ENCODE measurements at places on chromosomes 16 and 17.

DNA sequence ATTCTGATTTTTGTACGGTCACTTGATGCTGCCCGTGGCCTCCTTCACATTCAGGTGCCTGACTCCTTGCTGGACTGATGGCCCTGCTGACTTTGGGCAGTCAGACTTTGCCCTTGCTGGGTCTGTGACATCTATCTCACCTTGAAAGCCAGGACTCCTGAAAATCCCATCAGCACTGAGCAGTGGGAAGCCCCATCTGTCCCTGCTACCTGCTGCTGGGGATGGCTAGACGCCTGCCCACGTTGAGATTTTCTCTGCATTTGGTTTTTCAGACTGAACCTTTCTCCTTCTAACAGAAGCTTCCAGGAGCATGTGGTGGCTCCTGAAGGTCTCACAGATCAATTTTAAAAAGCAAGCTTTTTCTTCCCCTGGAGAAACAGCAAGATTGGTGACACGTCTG, 10.2 kb upstream of the ZNF18 start:
- DNase-seq: no peak

- peak; percentile 80 for DNase-seq
These were observed 13.1 kb upstream of the SREBF1 start for GRCh38 chr17:17849845-17850373.

GRCh38 chr17:17510456-17511292, 14.5 kb upstream of the RASD1 start:
- no peak for DNase-seq

DNA sequence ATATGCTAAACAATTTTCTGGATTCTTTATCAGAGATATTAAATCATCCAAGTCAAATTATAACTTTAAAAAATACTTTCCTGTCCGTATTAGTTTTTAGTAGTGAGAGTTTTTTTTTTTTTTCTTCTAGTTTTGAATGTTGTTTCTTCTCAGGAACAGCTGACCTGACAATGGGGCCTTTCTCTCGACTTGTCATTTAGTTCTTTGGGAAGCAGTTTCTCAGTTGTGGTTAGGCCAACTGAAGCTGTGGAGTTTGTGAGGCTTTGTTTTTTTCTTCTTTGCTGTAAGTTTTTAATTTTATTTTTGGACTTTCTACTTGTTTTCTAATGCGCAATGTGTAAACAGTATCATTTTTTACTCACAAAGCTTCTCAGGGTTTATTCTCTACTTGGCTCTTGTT, 140.8 kb downstream of the FTO start:
- no peak for DNase-seq

DNA sequence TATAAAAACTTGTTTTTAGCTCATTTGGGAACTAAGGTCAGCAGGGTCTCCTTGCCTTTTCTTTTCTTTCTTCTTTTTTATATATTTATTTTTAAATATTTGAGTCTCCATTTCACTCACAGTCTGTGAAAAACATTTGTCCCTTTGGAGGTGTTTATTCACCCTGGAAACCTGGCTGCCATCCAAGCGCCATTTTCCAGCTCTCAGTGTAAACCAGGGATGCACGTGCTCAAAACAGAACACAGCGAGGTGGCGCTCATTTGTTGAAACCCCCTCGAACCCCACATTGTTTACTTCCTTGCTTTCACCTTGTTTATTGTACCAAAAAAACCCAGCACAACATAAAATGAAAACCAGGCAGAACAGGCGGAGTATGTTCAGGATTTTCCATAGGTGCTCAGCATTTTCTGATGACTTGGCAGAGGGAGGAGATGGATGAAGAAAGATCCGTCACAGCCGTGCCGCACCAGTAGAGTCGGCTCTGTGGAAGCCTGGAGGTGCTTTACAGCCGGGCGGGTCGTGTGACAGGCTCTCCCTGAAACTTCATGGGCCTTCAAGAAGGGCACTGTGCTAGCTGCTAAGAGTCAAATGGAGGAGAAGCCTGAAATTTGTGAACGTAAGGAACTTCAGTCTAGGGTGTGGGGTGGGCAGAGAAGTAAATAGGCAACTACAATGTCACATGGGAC, 284.4 kb downstream of the FOXL1 start:
- DNase-seq: no peak

GRCh38 chr17:58324409-58325288, 3.9 kb downstream of the TSPOAP1 start:
- DNase-seq: no peak

DNA sequence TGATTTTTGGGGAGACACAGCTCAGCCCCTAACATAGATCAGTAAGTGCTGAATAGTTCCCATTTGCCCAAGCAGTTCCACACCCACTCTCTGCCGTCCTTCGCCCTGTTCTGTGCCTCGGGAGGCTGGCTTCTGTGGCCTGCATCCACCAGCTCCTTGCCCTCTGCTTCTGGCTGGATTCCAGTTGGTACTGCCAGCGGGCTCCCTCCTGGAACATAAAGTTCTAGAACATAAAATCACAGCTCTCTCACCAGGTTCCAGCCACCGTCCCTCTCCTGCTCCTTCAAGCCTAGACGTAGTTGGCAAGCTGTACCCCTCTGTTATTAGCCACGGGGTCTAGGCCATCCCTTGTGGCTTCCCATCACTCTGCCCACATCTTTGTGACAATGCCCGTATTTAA, 3.9 kb upstream of the MRPS23 start:
- no peak for DNase-seq

DNA sequence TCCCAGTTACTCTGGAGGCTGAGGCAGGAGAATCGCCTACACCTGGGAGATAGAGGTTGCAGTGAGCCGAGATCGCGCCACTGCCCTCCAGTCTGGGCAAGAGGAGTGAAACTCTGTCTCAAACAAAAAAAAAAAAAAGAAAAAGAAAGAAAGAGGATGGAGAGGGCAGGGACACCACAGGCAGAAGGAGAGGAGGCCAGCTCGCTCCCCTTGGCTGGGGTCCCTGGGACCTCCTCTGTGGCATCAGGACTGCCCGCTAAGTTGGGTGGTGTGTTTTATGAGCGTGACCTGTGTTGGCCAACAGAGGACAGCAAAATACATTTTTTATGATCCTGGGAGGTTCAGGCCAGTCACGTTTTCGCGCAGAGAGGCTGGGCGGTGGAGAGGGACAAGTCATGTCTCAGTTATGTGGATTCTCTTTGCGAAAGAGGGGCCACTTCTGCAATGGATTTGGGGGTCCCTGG, 229.6 kb downstream of the MRTFB start:
- no peak for DNase-seq

- DNase-seq: no peak
These were observed at the start of gene GALR2 for GRCh38 chr17:76074390-76075363. Gene GALR2 (plus strand): TSS chr17:76074781. CDS start chr17:76074884, 103 bp downstream.

DNA sequence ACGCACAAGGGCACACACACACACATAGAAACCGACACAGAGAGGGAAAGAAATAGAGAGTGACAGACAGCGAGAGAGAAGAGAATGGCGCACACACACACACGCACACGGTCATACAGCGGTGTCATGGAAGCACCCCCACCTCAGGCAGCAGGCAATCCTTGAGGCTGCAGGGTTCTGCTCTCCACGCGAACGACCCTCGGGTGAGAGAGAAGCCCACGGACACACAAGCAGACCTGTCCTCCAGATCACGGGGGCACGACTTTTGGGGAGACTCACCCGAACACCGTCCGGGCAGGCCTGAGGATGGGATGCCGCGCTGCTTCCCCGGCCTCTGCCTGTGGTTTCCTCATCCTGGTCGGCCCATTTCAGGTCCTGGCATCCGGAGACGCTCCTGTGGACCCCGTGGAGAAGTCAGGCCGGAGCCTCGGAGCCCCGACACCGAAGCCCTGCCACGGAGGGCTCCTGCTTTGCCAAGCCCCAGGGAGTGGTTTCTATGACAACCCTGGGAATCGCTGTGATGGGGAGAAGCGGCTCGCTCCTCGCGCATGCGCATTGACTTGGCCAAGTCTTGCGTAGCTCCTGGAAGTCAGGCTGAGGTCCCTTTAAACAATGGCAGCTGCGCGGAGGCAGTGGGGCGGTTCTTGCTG, 118.2 kb upstream of the KCNJ18 start:
- DNase-seq: peak; percentile 55

DNA sequence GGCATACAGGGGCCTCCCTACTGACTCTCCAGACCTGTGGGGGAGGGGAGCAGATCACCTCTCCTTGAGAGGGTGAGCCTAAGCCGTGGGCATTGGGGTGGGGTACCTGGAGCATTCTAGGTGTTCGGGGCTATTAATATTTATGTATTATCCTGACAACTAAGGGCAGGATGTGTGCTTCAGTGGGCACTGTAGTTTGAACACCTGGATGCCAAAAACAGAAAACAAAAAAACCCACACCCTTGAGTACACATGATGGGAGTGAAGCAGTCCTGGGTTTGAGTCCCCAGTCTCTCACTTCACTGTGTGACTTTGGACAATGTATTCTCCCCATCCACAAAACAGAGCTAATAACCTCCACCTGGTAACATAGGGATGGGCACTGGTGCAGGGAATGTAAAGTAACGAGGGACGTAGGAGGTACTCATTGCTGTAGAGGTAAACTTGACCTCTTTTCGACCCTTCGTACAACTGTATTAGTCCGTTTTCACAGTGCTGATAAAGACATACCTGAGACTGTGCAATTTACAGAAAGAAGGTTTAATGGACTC, 257.8 kb downstream of the CPPED1 start:
- no peak for DNase-seq

DNA sequence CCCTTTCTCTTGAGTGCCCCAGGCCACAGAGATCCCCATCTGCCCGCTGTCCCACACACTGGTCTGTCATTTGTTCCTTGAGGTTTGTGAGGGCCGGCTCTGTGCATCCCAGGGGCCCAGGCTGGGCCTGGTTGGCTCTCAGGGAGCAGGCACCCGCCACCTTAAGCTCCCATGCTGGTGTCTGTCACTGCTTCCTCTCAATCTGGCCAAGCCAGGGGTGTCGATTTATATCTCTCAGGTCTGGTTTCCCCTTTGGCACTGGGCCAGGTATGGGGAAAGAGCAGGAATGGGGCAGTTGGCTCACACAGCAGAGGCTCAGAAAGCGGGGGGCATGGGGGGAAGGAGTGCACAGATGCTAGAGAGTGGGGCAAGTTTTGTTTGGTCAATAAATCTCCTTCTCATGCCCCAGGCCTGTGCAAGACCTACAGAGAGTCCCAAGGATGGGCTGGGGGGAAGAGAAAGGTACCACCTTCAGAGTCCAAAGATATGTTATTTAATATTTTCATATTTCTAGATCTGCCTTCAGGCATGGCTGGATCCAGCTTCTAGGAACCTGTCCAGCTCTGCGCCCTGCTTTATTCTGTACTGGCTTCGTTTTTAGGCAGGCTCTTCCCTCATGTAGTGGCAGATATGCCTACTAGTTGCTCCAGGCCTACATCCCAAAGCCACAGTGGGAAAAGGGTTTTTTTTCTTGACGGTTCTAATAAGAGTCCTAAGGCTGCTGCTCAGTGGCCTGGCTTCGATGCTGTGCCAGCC, 34.3 kb downstream of the IL4R start:
- DNase-seq: no peak

DNA sequence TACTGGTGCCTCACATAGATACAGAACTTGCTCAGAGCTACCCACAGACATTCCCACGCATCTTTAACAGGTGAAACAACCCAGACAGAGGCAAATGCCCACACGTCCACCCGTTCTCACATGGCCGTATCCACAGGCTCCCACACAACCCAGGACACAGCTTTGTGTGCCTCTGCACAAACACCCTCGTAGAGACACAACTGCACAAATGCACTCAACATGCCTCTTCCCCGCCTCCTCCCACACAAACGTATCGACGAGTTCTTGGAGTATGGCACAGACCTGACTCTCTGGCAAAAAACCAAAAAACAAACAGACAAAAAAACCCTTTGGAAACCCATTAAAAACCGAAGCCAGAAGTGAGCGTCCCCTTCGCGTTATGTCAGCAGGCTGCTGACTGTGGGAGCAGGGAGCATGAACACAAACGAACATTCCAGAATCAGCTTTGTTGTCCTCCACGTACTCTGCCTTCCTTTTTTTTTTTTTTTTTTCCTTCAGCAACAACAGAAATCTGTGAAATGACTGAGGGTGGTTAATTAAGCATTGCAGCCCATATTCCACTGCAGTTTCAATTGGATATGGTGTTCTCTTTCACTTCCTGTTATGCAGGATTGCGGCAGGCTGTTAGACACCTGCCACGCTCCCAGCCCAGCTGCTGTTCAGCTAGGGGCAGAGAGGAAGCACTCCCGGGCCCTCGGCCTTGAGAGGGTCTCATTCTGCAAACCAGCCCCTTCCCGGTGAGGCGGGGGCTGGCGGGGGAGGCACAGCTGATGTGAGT, 313.7 kb downstream of the MAF start:
- DNase-seq: peak; percentile 44

DNA sequence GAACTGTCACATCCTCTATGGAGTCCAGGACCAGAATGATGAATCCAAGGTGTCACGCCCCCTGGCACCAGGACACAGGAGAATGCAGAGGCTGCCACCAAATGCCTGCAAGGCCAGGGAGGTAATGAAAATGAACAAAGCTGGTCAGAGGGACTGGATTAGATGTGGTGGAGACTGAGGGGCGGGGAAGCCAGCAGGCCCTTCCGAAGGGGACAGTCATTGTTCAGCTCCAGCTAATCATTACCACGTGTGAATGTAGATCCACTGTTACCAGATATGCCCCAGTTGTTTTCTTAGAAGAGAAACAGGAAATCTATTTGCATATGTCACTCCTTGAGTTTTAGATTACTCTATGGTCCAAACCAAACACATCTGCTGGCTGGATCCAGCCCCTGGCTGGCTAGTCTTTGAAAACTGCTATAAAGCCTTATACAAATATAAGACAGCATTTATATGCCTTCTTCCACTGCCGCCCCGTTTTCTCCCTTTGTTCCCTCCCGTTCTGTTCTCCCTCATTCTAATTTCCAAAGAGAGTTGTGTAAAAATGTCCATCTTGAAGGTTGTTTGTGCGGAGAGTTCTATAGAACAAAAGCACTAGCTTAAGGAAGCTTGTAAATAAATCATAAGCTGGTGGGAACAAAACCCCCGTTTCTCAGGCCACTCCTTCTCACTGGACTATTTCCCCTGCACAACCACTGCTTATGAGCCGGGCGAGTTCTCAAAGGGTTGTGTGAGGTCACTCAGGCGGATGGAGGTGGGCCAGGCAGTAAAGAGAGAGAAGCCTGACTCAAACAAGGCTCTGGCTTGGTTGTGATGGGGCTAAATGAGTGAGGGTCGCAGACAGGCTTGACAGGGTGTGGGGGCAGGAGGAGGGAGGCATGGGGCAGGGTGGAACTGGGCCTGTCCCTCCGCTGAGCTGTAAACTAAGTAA, 14.2 kb downstream of the CRYM start:
- no peak for DNase-seq

GRCh38 chr17:79934653-79934970, 95.4 kb upstream of the CBX4 start:
- DNase-seq: no peak

- DNase-seq: no peak
These were observed 117.9 kb upstream of the MYOCD start for GRCh38 chr17:12547831-12548230.

GRCh38 chr16:15708096-15708495, 58.1 kb downstream of the NDE1 start:
- no peak for DNase-seq

DNA sequence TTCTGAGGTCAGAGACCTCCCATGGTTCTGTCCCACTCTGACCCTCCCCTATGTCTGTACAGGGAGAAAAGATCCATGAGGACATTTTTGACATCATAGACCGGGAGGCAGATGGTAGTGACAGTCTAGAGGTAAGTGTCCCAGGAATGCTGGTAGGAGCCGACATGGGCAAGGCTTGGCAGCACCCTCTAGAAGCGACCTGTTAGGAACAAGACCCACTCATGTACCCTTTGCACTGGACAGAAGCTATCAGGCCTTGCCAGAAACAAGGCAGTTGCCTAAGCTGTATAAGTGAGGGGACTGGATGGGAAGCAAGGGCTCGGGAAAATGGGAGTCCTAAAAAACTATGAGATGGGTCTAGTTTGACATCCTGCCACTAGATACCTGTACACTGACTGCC, 2.5 kb downstream of the TUBG1 start:
- no peak for DNase-seq
